ENCODE measurements at places on chromosomes 13 and 19.

- DNase-seq: no peak
These were observed 203.1 kb downstream of the TM9SF2 start for GRCh38 chr13:99704390-99704789.

DNA sequence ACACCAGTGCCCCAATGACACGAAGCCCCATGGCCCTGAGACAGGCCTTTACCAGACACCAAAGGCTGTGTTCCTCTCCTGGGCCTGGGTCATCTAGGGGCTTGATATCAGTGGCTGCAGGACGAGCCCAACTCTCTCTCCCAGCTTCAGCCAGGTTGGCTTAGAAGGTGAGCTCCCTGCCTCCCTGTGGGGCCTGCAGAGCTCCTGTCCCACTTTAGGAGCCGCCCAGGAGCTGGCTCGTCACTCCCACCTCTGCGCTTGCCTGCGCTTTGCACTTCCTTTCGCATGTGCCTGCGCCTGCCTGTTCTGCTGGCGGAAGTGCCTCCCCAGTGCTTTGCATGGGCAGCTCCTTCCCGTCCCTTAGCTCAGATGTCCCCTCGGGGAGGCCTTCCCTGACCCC, 4.9 kb downstream of the CALM3 start:
- DNase-seq: no peak

DNA sequence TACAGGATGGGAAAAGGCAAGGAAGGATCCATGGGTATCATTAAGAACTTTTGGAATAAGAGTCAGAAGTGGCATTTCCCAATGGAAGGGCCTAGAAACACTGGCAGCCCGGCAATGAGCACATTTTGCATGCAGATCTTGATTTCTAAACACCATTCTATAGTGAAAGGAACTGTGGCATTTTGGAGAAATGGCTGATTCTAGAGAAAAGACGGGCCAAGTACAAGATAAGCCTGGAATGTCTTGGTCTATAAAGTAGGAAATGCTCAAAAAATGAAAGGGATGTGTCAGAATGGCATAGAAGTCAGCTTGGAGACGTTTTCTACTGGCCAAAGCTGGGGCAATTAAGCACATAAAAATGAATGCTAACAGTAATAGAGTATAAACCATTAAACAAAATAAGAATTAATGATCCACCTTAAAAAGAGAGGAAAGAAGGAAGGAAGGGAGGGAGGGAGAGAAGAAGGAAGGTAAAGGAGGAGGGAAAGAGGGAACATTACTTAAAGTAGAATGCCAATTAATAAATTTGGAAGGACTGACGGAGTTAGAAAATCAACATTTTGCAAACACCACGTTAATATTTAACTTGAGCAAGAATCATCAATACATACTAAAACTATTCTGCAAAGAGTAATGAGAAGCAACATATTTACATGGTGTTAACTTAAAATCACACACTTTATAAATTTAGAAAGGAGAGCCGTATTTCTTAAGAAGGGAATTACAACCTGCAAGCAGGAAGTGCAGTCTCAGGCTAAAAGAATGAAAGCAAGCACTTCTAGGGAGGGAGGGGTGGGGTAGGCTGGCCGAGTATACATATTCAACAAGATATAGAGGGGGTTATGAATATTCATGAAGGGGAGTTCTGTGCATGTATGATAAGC, 78.9 kb downstream of the ANKRD10 start:
- no peak for DNase-seq

- no peak for DNase-seq
These were observed 693 bp upstream of the TMED1 start for GRCh38 chr19:10836479-10837330.

- DNase-seq: peak; percentile 40
These were observed 16.3 kb downstream of the ZIC5 start for GRCh38 chr13:99955107-99955746.

- DNase-seq: no peak
These were observed 47.1 kb upstream of the ZMYM5 start for GRCh38 chr13:19910336-19911072.

Measured in G401 (cell line).